Islet precursor cell (in vitro differentiated cells): ENCODE measurements at places on chromosomes 5 and 9.

GRCh38 chr5:153237671-153238332, 252.7 kb upstream of the GRIA1 start:
- no peak for DNase-seq

DNA sequence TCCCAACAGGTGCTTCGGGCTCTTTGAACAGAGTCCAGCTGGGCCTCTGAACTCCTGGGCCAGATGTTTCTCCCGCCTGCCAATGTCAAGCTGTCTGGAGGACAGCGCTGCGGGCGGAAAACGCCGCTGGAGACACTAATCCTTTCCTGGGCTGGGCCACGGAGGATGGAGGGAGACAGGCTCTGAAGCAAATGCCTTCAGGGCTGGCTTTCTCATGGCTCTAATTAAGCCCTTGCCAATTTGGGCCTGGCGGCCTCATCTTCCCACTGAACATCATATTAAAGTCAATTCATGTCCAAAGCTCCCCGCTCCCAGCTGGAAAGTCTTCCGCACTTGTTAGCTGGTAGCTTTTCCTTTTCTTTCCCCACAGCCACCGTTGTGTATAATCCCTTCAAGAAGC, 72.7 kb downstream of the NTNG2 start:
- no peak for DNase-seq

- DNase-seq = no peak
These were observed 162.9 kb downstream of the NTRK2 start for GRCh38 chr9:84832453-84832852.

GRCh38 chr5:153829510-153830065, 209.1 kb downstream of the FAM114A2 start:
- DNase-seq = no peak

GRCh38 chr5:123367739-123368138, 55.5 kb downstream of the CEP120 start:
- no peak for DNase-seq

DNA sequence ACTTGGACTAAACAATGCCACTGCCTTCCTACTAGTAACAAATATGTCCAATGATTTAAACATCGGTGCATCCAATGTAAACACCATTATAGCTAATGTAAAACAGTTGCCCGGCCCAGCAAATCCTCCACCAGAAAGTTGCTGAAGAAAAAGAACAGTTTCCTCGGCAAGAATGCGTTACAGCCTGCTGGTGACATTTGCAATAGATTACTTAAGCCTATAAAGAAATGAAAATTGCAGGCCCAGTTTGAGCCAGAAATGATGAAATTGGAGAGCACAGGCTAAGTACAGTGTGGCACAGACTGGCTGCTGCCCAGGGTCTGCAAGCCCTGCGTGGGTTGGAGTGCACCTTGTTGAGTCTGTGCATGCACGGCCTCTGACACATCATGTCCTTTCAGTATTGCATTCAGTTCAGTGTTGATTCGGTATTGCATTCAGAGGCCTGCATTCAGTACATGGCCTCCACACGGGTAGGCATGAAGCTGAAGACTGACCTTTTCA, 406.0 kb upstream of the KLF4 start:
- DNase-seq = no peak

DNA sequence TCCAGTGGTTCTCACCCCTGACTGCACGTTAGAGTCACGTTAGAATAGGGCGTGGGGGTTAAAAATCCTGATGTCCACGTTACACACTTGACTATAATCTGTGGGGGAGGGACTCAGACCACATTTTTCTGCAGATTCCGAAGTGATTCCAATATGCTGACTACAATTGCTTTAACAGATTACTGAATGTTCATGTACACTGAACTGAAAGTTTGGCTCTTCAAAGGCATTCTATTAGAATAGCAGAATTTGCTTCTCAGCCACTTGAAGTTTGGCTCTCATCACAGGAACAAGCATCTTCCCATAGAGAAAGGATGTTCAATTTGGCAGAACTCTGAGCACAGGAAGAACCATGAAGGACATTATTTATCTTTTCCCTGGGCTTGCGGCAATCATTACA, 84.5 kb downstream of the HAPLN1 start:
- no peak for DNase-seq

GRCh38 chr9:4970970-4971641, 14.0 kb upstream of the JAK2 start:
- DNase-seq = no peak
